Aorta (tissue), 5 donors: ENCODE measurements at places on chromosomes 13 and 19. TPM values are rescaled to one million over a fixed set of nuclear protein-coding genes. Genes with fewer than 3 reads are reported as not detected.

COL5A3 gene
- total RNA-seq: 13.3 TPM

- DNase-seq: peak; percentile 78
These were observed 2.7 kb downstream of the TNPO2 start for GRCh38 chr19:12720851-12721655.

GRCh38 chr13:96200810-96201209 lies 110.9 kb downstream of the HS6ST3 start:
- DNase-seq: no peak

GRCh38 chr19:40889366-40889765 lies 7.3 kb upstream of the CYP2A7 start:
- DNase-seq: no peak
